Thymus (tissue), 14 donors: ENCODE measurements at places on chromosomes 7 and 10. TPM values are rescaled to one million over a fixed set of nuclear protein-coding genes. Genes with fewer than 3 reads are reported as not detected.

Gene HABP2
- 0.19 TPM for total RNA-seq

Gene WNT8B
- 0.14 TPM for total RNA-seq

Gene AGAP5
- 3.7 TPM for total RNA-seq

Gene OR6V1
- not detected for total RNA-seq
